T follicular helper cell (primary cell): ENCODE measurements at places on chromosomes 3 and 15.

DNA sequence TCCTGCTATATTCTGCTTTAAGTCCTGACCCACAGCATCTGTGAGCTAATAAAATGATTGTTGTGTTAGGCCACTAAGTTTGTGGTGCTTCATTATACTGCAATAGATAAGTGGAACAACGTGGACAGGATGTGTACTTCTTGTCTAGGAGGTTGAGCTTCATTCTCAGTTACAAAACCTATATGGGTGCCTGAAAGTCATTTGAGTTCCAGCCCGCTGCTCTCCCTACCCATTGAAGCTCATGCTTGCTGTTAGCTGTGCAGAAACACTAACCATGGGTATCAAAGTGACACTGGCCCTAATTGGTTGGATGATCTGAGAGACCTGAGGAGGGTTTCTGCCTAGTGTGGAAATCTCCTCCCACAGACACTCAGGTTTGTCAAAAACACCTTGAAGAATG, 357.2 kb downstream of the PDCD6IP start:
- DNase-seq: no peak

DNA sequence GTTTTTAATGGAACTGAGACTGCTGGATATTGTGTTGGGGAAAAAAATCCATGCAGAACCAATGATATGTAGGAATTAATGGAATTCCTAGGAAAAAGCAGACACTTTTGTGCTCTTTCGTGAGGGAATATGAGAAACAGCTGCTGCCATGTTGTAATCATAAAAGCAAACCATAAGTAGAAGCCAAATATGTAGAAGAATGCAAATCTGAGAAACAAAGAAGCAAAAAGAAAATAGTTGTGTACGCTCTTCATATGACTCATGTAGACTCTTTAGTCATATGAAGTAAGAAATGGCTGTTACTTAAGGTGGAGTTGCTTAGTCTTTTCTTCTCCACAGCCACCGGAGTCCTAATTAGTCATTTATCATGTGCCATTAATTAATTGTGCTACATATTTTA, 298.6 kb upstream of the ZNF717 start:
- no peak for DNase-seq

DNA sequence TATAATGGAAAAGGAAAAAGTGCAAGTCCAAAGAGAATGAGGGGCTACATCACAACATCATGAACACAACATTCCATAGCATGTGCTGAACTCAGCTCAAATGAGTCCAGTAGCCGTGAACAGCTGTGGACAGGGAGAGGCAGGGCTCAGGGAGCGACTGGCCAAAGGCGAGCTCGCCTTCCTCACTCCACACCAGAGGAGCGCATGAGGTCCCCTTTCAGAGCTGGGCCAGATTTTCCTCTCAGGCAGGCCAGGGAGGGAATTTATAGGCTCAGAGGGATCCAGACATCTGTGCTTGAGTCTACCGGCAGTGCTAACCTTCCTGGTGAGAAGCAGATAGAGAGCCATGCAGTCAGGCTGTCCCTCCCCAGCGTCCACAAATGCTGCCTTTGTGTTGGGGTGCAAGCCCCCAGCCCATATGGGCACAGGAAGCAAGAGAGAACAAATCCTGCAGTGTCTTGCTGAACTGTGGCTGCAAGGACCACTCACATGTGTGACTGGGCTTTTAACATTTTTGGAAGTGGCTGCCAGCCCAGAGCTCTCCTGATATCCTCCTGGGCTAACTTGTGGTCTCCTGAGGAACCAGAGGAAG, 32.5 kb downstream of the ARHGEF3 start:
- DNase-seq: no peak

- DNase-seq: no peak
Measured at GRCh38 chr3:121796970-121797369, 37.9 kb downstream of the IQCB1 start.

DNA sequence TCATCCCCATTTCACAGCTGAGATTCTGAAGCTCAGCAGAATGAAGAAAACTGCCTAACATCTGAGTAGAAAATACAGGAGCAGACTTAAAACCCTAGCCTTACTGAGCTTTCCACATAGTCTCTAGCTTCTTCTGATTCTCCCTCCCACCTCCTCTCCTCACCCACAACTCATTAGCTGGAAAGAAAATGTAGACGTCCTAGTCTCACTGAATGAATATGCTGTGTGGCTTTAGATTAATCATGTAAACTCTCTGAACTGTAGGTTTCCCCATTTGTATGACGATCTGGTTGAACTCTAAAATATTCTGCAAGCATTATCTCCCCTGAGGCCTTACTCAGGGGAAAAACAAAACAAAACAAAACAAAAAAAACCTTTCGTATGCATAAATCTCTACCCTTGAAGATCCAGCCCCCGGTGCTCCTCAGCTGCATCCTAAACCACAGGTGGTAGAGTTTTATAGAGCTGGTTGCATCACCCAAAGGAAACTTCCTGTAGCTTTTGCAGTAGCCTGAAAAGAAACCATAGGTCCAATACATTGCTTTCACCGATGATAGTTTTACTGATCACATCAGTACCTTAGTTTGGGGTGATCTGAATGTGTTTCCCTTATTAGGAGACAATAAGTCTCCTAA, 40.6 kb downstream of the FOXB1 start:
- DNase-seq: no peak
